Activated naive CD4-positive, alpha-beta T cell treated with anti-CD3 and anti-CD28 coated beads, Interleukin-2, amount 10 ng/mL, durations not matched to agents 7 days and 5 days (primary cell): ENCODE measurements at places on chromosomes 13 and 19.
A peak's percentile ranks its signal among the peaks of the same experiment; 100 is the strongest.

DNA sequence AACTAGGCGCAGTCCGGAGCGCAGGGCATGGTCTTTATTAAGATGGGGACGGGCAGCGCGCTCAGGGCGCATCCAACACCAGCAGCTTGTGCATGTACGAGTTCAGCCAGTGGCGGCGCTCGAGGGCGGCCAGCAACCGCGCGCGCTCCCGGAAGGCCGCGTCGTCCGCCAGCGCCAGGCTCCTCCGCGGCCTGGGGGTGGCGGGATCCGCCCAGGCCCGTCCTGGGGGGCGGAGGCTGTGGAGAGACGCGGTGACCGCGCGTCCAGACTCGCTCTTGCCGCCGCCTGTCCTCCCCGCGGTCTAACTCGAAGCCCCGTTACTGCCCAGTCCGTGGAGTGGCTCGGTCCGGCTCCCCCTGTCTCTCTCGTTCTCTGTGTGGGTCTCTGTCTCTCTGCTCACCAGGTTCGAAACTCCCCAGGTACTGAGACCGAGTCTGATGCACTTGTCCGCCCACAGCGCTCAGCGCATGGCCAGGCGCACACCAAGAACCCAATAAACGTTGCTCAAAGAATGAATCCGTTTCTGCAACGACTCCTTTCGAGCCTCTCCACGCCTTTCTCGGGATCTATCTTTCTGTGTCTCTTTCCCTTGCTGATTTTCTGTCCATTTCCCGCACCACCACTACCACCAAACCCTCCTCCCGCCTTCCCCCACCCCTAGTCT is 702 bp downstream of the PTH2 start:
- DNase-seq = peak; percentile 79

DNA sequence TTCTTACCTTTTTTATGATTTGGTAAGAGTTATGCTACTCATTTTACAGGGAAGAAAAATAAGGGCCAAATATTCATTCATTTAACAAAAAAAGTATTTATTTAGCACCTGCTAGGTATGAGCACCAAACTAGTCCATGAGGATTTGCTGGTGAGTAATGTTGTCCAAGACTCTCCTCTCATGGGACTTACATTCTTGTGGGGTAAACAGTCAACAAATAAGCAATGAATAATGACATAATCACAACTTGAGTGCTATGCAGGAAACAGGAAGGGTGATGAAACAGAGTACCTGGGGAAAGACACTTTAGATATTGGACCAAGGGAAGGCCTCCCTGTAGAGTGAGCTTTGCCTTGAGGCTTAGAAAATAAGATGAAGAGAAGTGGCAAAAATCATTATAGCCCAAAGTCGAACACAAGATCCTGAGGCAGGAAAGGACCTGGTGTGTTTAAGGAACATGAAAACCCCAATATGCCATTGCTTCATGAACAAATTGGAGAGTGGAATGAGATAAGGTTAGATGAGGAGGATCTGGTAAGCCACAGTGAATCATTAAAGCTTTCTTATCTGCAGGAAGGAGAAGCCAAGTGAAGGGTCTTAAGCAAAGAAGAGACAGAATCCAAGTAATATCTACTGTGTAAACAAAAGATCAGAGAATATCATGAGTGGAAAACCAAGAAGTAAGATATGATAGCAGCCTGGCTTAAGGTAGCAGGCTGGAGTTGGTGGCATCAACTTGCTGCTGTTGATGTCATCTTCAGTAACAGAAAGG is 294.5 kb upstream of the NBEA start:
- no peak for DNase-seq

DNA sequence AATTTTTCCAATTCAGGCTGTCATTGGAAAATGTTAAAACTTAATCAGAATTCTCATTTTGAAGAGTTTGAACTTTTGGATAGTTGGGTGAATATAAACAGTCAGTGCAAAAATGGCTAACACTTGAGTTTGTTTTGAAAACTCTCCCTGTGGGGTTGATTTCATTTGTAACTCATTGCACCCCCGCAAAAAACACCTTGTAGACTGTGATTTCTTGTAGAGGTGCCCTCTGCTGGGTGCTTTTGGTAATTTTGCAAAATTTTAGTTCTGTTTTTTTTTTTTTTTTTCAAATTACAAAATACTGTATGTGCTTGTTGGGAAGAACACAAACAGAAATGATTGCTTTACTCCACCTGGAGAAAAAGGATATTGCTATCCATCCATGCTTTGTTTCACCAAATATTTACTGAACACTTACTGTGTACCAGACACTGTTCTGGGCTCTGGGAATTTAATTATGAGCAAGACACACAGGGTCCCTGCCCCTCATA is 28.2 kb upstream of the GPI start:
- DNase-seq = peak; percentile 63

GRCh38 chr19:13120817-13121216 is 2.8 kb downstream of the NACC1 start:
- no peak for DNase-seq
